ENCODE measurements at places on chromosomes 16 and 17.

DNA sequence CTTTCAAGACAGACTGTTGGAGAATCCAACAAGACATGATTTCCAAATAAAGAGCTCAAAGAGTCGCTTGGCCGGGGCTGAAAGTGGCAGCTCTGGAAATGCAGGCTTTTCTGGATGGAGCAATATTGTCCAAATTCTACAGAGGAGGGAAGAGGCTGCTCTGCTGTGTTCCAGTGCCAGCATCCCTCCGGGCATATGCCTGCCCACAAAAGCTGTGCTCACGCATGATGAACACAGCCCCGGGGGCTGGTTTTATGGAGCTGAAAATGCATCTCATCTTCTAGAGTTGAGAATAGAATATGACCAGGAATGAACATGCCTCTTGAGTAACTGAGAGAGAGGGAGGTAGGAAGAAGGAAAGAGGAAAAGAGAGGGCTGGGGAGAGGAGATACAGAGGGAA, 74.7 kb upstream of the TOX3 start:
- no peak for DNase-seq

- DNase-seq, result peak; percentile 62
Measured at GRCh38 chr16:11356573-11357331, 11.5 kb downstream of the RMI2 start.

DNA sequence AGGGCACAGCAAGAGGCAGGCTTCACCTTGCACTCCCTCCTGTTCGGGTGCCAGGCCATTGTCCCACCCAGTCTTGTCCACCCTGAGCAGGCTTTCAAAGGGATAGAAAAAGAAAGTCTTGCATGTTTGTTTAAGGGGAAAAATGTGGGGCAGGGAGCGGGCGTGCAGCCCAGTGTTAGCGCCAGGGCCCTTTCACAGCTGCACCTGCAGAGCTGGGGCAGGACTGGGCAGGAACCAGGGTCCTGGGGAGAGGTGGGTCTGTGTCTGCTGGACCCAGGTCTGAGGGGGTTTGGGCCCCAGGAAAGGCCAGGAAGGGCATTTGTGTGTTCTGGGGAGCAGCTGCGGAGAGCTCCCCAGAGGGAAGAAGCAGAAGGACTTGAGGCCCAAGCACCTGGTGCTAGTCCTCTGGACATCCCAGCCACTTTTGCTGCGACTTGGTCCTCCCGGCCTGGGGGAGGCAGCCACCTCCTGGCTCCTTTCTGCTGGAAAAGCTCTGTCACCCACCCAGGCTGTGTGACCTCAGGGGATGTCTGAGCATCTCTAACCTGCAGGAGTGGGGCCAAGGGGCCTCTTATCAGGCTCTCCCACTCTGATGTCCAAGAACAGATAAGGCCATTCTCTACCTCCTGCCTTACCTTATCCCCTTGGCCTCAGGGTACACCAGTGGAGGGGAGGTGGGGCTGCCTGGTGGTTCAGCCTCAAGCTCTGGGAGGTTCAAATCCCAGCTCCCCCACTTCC, 44.7 kb downstream of the PSME3IP1 start:
- no peak for DNase-seq

DNA sequence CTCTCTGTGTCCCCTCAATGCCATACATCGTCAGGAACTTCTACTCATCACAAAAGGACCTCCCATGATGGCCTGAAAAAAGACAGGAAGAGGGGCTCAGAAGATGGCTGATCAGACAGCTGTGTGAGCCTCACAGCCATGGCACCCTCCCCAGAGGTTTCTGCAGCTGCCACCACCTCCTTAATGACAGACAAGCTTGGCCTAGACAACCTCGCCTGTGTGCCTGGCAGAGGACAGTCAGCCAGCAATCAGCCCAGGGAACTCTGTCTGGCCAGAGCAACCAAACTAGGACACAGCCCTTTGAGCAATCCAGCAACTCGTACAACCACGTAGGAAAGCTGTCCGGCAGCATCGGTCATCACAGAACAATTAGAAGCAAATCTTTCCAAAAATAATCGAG, 54.2 kb upstream of the MED9 start:
- DNase-seq, result no peak

DNA sequence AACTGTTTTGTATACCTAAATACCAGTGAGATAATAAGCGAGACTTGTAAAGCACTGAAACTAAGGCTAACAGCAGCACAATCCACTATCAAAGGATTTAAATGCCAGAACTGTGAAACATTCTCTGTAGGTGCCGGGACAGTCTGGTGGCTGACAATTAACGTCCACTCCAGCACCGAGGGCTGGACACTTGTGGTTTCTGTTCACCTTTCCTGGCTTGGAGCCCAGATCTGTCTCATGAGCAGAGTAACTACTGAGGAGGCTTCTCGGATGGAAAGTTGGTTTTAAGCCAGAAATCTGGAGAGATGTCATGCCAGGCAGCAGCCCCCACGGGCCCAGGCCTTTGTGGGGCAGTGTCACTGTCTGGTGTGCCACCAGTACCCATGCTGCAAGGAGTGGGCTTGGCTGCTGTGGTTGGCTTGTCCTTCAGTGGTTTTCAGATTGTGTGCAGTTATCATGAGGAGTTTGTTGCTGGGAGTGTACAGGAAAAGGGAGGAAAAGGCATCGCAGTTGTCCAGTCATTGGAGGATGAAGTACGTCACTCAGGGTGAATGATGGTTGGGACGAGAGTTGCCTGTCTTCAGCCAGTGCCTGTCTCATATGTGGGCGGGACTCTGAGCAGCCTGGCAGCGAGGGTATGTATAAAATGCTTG, 35.5 kb downstream of the UBN1 start:
- no peak for DNase-seq

DNA sequence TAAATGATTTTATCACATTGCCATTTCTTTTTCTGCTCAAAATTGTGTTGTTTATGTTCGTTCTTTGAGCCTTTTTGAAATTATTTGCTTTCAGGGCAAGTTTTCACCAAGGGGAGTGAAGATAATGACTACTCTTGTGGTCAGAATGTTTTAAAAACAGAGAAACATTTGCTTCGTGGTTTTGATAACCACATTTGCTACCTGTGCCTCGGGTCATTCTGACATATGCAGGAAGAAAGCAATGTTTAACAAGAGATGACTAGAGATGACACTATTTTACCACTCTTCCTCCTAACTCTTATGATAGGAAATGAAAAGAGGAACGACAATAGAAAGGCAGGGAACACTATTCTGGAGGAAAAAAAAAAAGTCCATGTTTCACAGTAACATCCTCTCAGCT, 1496.5 kb upstream of the GOT2 start:
- DNase-seq, result no peak

GRCh38 chr16:46691726-46692125, 2.3 kb downstream of the ORC6 start:
- no peak for DNase-seq

DNA sequence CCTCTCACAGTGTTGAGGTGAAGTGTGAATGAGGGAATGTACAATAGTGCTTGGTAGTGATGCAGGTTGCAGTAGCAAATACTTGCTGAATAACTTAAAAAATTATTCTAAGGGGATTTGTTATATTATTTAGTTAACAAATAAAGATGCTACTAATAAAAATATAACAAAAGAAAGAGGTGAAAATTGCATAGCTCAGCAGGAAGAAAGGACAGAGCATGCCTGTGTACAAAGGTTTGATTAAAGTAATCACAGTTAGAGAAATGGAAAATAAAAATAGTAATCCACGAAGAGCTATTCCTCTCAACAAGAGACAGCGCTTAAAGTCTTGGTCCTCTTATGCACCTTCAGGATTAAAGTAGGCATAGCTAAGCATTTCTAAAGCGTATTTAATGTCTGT, 11.0 kb downstream of the GOT2 start:
- no peak for DNase-seq

GRCh38 chr16:4450931-4451519, 23.4 kb downstream of the NMRAL1 start:
- no peak for DNase-seq

DNA sequence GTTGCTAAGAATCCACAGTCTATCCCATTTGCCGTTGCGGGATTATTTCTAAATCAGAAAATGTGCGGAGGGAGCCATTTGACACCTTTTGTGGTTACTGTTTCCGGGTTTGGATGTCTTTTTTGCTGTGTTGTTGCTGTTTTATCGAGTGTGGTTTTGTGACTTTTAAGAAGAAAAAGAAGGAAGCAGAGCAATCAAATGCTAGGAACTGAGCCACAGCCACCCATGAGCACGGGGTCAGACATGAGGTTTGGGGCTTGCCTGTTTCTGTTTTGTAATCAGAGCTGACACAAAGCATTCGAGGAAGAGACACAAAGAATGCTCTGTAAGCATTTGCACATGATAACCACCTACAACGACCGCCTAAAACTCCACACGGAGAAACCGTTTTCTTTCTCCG, 53.1 kb upstream of the CHMP6 start:
- peak; percentile 51 for DNase-seq

DNA sequence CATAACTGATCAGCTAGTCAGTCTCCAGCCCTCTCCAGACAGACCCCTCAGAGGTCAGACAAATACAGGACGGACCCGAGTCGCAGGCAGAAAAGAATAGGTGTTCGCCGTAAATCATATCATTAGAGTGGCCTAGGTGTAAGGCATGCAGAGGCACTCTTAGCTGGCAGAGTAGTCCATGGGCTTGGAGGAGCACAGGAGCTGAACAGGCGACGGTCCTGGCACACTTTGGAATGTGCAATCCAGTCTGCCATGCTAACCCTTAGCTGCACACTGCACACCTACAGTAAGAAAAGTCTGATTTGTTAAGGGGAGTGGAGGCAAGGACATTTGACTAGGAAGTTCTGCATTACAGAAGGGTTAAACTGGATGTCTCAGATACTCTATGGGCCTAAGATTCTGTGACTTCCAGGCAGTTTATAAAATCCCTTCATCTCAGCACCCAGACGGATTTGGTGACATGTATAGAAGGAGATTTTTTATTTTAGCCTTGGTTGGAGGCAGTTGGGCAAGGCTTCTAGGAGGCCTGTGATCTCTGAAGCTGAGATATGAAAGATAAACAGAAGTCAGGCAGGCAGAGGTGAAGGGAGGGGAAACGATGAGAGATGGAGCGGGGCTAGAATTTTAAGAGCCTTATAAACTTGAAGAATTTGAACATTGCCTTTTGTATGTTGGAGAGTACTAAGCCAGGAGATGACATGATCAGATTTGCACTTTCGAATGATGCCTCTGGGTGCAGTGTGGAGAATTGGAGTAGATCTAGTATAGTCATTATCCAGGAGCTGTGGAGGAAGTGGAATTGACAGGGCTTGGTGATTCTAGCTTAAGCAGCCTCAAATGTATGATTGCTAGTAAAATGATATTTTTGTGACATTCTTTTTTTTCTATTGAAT, 34.6 kb upstream of the SLC5A11 start:
- DNase-seq, result no peak

DNA sequence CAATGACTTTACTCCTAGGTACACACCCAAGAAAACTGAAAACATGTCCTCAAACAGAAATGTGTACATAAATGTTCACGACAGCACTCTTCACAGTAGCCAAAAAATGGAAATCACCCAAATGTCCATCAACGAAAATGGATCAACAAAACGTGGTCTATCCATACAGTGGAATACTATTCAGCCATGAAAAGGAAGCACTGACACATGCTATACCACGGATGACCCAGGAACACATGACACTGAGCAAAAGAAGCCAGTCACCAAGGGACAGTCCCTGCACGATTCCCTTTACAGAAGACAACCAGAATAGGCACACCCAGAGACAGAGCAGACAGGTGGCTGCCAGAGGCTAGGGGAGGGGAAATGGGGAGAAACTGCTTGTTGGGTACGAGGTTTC, 11.3 kb downstream of the ZNF500 start:
- no peak for DNase-seq

DNA sequence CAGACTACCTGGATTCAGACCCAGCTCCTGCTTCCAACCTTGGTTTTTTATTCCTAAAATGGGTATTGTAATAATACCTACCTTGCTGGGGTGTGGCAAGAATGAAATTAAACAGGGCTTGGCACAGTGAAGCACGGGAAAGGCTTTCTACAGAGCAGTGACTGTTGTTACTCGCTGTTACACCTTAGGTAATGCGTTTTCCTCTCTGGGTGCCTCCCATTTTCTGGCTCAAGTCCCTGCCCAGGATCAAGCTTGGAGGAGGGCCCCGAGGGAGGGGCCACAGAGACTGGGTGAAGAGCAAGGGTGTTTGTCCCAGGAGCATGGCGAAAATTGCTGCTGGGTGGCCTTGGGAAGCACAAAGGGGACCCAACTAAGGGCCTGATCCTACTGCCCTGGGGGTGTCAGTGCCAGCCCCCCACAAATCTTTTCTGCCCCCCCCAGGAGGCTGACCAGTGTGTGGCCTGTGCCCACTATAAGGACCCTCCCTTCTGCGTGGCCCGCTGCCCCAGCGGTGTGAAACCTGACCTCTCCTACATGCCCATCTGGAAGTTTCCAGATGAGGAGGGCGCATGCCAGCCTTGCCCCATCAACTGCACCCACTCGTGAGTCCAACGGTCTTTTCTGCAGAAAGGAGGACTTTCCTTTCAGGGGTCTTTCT, 13.3 kb downstream of the MIEN1 start:
- DNase-seq, result no peak

DNA sequence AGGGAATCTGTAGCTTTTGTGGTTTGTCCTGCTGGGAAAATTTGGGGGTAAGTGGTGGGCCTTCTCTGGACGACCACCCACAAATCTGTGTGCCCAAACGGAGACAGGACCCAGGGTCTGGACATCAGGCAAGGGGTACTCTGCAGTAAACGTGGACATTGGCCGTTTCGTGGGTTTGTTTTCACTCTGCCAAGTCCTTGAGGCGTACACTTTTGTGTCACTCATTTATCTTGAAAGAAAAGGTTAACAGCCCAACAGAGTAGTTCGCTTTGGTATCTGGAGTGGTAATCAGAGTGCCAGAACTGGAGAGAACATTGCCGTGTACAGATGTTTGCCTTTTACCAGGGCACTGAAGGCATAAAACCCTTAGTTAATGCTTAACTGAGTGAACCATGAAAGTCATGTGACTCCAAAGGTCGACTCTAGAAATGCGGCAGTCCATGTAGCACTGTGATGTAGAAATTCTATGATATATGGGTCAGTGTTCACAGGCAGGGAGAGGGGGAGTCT, 15.4 kb downstream of the NAA60 start:
- peak; percentile 26 for DNase-seq

- DNase-seq, result no peak
Measured at GRCh38 chr17:14318918-14319205, 18.0 kb downstream of the HS3ST3B1 start.

- DNase-seq, result no peak
Measured at GRCh38 chr17:19270704-19271611, 33.8 kb downstream of the EPN2 start.

DNA sequence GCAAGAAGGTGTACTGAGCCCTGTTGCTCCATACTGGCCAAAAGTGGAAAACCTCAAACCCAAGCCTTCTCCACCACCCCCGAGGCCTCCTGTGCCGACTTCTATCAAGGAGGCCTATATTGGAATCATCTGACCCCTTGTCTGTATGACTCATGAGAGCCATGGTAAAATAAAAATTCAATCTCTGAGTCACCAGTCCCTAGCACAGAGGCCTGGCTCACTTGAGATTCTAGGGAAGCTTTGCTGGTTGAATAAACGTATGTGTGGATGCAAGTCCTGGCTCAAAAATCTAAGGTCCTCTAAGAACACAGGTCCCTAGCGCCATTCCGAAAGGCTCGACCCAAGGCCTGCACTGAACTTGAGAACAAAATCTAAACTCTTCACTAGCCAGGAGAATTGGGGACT, 15.0 kb downstream of the NSMCE1 start:
- DNase-seq, result no peak
